T-helper 17 cell (primary cell): ENCODE measurements at places on chromosomes 5 and 9.
A peak's percentile ranks its signal among the peaks of the same experiment; 100 is the strongest.

- peaks cover 2% of the 10 kb centered on the region for H3K36me3 ChIP-seq
- no peak for DNase-seq
- H3K27me3 ChIP-seq = peaks cover 30% of the 10 kb centered on the region
- H3K27ac ChIP-seq = no peak overlapping the region
- no peak overlapping the region for H3K4me3 ChIP-seq
Measured at GRCh38 chr9:76336027-76336426, 58.2 kb downstream of the RFK start.

DNA sequence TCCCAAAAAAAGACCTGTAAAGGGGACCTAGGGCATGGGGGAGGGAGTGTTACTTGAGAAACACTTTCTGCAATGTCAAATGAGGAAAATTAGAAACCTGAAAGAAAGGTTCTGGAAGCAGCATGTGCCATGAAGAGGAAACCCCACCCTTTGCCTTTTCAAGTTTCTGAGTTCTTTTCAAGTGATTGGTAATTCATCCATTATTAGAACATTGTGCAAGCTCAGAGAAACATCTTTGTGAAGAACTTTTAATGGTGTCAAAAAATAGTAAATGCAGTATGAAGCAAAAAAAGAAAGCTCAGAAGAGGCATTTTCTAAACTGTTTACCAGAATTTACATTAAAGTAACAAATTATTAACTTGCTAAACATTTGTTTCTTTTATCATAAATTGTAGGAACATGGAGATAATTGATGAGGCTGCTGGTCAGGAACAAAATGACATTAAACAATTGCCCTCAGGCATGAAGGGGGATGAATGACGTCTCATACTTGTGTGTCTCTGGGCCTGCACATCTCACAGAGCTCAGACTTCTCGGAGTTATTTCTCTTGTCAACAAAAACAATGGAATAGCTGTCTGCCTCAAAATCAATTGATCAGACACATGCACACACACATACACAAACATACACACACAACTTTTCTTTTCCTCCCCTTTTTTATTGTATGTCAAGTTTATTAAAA, 1946.0 kb upstream of the CDH6 start:
- no peaks in the 10 kb centered on the region for H3K36me3 ChIP-seq
- H3K4me1 ChIP-seq = no peaks in the 10 kb centered on the region
- no peak for DNase-seq
- H3K27ac ChIP-seq = no peak overlapping the region
- no peak overlapping the region for H3K4me3 ChIP-seq

GRCh38 chr9:113519426-113520108, 56.0 kb downstream of the RGS3 start:
- no peaks in the 10 kb centered on the region for H3K36me3 ChIP-seq
- no peaks in the 10 kb centered on the region for H3K27me3 ChIP-seq
- H3K4me3 ChIP-seq = peak overlapping the region; percentile 93
- H3K27ac ChIP-seq = peak overlapping the region; percentile 97
- peaks cover 68% of the 10 kb centered on the region for H3K4me1 ChIP-seq

DNA sequence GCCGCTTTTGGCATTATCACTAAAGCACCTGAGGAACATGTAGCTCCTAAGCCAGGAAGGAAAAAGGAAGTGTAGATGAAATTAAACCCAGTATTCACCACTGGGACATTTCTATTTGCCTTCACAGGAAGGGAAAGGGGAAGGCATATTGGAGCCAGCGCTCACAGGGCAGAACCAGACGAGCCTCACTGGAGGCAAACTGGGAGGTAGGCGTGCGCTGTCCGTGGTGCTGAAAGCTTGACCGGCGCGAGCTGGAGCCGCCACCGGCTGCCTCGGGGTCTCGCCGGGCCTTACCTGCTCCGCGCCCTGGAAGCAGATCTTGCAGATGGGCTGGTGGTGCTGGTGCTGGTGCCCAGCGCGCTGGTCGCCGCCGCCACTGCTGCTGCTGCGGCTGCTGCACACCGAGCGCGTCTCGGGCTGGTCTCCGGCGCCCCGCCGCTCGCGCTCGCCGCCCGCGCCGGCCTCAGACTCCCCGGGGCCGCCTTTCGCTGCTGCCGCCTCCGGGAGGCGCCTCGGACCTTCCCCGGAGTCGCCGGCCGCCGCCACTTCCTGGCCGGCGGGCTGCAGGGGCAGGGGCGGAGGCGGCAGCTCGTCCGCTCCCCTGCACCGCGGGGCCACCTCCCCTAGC, 732 bp downstream of the MARCHF11 start:
- H3K36me3 ChIP-seq = no peaks in the 10 kb centered on the region
- no peak overlapping the region for H3K27ac ChIP-seq
- H3K4me1 ChIP-seq = no peaks in the 10 kb centered on the region
- peaks cover 39% of the 10 kb centered on the region for H3K27me3 ChIP-seq
- H3K4me3 ChIP-seq = no peak overlapping the region
- DNase-seq = no peak

DNA sequence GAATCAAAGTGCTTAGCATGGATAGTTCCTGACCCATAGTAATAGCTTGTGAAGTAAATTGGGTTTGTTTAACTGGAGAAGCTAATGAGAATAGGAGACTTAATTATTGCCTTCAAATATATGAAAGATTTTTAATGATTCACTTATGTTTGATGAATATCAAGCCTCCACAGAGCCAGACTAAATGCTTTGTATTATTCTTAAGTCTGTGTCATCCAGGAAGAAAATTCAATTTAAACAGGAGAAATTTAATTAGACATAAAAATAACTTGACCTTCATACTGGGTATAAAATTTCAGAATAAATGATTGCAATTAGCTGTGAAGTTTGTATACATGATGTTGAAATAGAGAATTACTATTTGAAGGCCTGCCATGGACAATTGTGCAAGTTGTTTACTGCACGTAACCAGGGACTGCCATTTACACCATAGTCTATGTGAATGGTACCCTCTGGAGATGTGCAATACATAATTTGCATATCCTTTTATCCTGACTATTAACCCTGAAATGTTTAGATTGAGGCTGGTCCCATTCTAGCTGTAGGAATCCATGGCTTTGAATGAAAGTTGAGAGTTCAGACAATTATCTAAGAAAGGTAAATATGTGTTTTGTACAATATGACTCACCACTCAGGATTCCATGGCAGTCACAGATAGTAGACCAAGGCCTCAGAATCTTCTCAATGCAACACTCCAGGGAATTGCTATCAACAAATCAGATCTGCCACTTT, 133.5 kb upstream of the IL12B start:
- peaks cover 7% of the 10 kb centered on the region for H3K27me3 ChIP-seq
- H3K27ac ChIP-seq = no peak overlapping the region
- no peak overlapping the region for H3K4me3 ChIP-seq
- H3K36me3 ChIP-seq = no peaks in the 10 kb centered on the region

GRCh38 chr9:7360513-7360912, 439.1 kb downstream of the DMAC1 start:
- H3K27ac ChIP-seq = no peak overlapping the region
- H3K4me3 ChIP-seq = no peak overlapping the region
- H3K36me3 ChIP-seq = no peaks in the 10 kb centered on the region
- no peak for DNase-seq
- peaks cover 2% of the 10 kb centered on the region for H3K4me1 ChIP-seq

DNA sequence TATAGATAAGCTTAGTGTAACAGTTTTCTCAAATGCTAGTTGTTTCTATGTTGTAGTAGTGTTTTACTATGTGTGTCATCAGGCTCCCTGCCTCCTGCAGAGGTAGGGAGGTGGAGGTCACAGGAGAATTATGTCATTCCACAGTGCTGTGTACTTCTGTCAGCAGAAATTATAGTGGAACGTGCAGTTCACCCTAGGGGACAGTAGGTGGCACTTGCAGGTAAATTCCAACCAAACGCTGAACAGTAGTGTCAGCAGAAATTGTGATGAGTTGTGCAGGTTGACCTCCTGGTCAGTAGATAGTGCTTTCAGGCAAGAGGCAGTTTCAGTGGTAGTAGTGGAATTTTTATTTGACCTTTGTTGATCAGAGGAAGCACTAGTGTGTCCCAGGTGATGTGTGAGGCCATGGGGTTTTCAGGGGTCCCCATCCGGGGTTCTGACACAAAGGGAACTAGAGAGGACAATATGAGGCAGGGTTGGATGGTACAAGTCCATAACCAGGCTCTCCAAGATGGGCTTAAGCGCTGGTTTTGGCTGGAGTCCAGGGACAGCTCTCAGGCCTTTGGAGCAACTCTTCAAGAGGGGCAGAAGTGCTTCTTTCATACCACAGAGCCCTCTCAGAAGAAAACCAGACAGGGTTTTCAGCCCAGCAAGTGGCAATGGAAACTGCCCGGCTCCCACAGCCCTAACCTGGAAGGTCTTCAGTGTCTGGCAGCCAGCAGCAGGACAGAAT, 402.9 kb downstream of the CYLC2 start:
- H3K36me3 ChIP-seq = no peaks in the 10 kb centered on the region
- no peak overlapping the region for H3K27ac ChIP-seq
- no peak for DNase-seq
- H3K4me1 ChIP-seq = no peaks in the 10 kb centered on the region

DNA sequence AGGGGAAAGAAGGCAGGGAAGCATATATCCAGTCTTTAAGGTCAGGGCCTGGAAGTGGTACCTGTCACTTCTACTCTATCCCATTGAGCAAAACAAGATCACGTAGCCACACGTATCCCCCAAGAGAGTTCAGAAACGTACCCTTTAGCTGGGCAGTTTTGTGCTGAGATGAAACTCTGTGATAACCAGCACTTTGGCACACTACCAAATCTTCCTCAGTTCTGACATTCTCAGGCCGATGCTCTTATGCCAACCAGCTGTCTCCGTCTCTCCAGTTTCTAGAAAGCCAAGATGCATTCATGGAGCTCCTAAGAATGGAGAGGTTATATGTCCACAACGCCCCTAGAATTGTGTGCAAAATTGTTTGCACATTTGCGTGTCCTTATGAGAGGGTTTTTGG, 176.6 kb upstream of the MSX2 start:
- no peak for DNase-seq
- no peaks in the 10 kb centered on the region for H3K4me1 ChIP-seq
- H3K36me3 ChIP-seq = peaks cover 2% of the 10 kb centered on the region
- H3K27me3 ChIP-seq = peaks cover 13% of the 10 kb centered on the region
- no peak overlapping the region for H3K4me3 ChIP-seq
- H3K27ac ChIP-seq = no peak overlapping the region

- no peak overlapping the region for H3K27ac ChIP-seq
- DNase-seq = no peak
- no peaks in the 10 kb centered on the region for H3K27me3 ChIP-seq
- no peaks in the 10 kb centered on the region for H3K4me1 ChIP-seq
Measured at GRCh38 chr9:71145179-71145578, 23.8 kb upstream of the TRPM3 start.

- no peak overlapping the region for H3K27ac ChIP-seq
- DNase-seq = no peak
- H3K27me3 ChIP-seq = no peaks in the 10 kb centered on the region
- no peak overlapping the region for H3K4me3 ChIP-seq
- H3K36me3 ChIP-seq = no peaks in the 10 kb centered on the region
Measured at GRCh38 chr5:119878712-119879111, 249.4 kb downstream of the FAM170A start.

- H3K27ac ChIP-seq = no peak overlapping the region
- peaks cover 6% of the 10 kb centered on the region for H3K4me1 ChIP-seq
- no peaks in the 10 kb centered on the region for H3K27me3 ChIP-seq
- H3K36me3 ChIP-seq = peaks cover 9% of the 10 kb centered on the region
- no peak overlapping the region for H3K4me3 ChIP-seq
Measured at GRCh38 chr5:41794471-41794870, 75.8 kb downstream of the OXCT1 start.

DNA sequence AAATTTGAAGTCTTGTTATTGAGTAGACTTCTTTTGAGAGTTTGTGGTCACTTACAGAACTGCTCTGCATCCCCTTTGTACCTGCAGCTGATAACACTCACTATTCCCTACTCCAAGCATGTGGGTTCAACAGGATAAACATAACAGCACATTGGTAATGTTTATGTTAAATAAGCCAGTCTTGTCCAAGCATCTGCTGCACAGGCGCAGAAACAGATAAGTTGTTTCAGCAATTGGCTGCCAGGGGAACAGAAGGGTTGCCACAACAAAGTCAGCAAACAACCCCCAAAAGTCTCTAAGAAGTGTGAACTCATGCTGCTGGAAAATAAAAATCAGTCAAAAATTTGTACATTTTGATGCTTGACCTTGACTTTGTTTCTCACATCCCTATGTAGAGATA, 174.6 kb downstream of the GDNF start:
- H3K4me3 ChIP-seq = no peak overlapping the region
- H3K27me3 ChIP-seq = no peaks in the 10 kb centered on the region
- H3K36me3 ChIP-seq = no peaks in the 10 kb centered on the region
- no peak for DNase-seq
- H3K4me1 ChIP-seq = peaks cover 6% of the 10 kb centered on the region

DNA sequence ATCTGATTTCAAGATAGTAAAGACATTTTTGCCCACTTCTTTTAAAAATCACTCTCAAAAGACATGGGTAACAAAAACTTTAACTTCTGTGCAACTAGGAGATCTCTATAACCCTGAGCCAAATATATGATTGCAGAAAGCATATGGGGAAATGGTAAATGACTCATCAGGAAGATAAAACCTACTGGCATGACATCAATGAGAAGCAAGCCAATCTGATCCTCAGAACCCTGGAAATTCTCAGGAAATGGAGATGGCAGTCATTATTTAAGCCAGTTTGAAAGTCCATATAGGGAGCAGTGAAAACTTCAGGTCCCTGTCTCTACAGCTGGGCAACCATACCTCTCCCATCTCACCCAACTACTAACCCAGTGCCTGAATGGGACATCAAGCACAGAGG, 249.7 kb upstream of the NREP start:
- H3K4me3 ChIP-seq = no peak overlapping the region
- no peaks in the 10 kb centered on the region for H3K36me3 ChIP-seq
- no peaks in the 10 kb centered on the region for H3K4me1 ChIP-seq
- no peak for DNase-seq
- no peak overlapping the region for H3K27ac ChIP-seq
- peaks cover 6% of the 10 kb centered on the region for H3K27me3 ChIP-seq

- H3K36me3 ChIP-seq = no peaks in the 10 kb centered on the region
- no peak overlapping the region for H3K27ac ChIP-seq
- H3K27me3 ChIP-seq = no peaks in the 10 kb centered on the region
- H3K4me1 ChIP-seq = no peaks in the 10 kb centered on the region
- no peak overlapping the region for H3K4me3 ChIP-seq
Measured at GRCh38 chr5:2904956-2905355, 153.5 kb upstream of the IRX2 start.

GRCh38 chr5:175096469-175097165, 347.4 kb downstream of the DRD1 start:
- no peak overlapping the region for H3K4me3 ChIP-seq
- H3K36me3 ChIP-seq = no peaks in the 10 kb centered on the region
- peaks cover 10% of the 10 kb centered on the region for H3K27me3 ChIP-seq
- no peak overlapping the region for H3K27ac ChIP-seq
- no peaks in the 10 kb centered on the region for H3K4me1 ChIP-seq
- DNase-seq = no peak

DNA sequence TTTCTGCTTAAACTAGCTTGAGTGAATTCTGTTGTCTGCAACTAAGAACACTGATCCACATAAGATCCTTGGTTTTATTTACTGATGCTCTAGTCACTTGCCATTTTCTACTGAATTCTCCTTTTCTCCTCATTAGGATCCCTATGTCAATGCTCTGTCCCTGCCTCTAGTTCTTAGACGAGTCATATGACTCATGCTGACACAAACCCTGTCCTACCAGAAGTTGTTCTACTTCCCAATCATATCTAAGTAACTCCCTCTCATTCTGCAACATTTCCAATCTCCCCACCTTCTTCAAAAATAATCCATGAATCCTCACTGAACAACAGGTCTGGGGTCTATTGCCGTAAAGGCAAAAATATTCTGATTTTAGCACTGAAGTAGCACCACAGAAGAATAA, 47.1 kb upstream of the DMRT1 start:
- H3K4me1 ChIP-seq = no peaks in the 10 kb centered on the region
- peaks cover 13% of the 10 kb centered on the region for H3K27me3 ChIP-seq
- no peak overlapping the region for H3K4me3 ChIP-seq
- no peak for DNase-seq
- H3K27ac ChIP-seq = no peak overlapping the region

- no peak overlapping the region for H3K27ac ChIP-seq
- DNase-seq = no peak
- no peak overlapping the region for H3K4me3 ChIP-seq
- H3K27me3 ChIP-seq = no peaks in the 10 kb centered on the region
- no peaks in the 10 kb centered on the region for H3K36me3 ChIP-seq
Measured at GRCh38 chr5:3825531-3826451, 230.2 kb downstream of the IRX1 start.
